ENCODE measurements at places on chromosomes 11 and 22.

DNA sequence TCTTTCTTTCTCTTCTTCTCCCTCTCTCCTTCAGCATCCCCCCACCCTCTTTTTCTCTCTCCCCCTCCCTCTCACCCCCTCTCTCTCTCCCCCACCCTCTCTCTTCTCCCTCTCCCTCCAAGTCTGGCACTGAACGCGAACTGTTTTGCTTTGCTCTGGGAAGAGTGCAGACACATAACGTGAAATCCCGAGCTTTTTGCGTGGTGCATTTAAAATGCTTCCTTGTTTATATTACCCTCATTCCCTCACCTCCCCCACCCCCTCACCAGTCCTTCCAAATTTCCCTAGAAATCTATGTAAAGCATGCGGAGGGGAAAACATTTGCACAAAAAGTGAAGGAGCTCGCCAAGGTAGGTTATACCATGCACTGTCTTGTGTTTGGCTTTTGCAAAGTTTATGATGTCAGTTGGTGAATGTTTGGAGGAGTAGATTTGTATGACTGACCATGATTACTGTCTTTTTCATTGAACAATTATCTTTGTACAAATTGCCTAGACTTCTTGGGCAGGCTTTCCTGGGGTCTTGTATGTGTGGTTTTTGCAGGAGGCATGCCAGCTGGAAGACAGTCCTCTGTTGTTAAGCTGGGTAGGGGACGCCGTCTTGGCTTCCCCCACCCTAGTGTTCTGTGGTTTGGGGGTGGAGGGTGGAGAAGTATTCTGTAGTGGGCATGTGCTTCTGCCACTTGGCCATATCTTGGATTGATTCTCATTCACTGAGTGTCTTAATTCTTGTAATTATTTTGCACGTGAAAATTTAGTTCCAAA, 123.7 kb upstream of the HSD17B12 start:
- DNase-seq, result no peak

- no peak for DNase-seq
These were observed 580.8 kb downstream of the NELL1 start for GRCh38 chr11:21250196-21250595.

DNA sequence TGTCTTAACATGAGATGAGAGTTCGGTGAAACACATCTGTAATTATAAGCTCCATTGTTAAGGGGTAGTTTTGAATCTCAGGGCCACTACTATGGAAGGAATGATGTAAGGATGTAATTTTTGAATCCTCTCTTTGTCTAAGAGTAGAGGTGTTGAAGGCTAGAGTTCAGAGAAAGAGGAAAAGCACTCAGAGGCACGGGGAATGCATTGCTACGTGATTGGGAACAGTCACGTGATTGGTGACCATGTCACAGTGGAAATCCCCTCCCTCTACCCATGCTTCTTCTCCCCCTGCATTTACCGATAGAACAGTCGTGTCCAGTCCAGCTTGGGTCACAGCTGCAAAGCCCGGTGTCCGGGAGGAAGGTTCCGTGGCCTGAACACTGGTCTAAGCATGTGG, 230.3 kb upstream of the NARS2 start:
- DNase-seq, result no peak

- DNase-seq, result no peak
These were observed 19.3 kb downstream of the GTPBP1 start for GRCh38 chr22:38724926-38725571.

- DNase-seq, result no peak
These were observed 43.2 kb downstream of the PANX1 start for GRCh38 chr11:94171693-94172440.

DNA sequence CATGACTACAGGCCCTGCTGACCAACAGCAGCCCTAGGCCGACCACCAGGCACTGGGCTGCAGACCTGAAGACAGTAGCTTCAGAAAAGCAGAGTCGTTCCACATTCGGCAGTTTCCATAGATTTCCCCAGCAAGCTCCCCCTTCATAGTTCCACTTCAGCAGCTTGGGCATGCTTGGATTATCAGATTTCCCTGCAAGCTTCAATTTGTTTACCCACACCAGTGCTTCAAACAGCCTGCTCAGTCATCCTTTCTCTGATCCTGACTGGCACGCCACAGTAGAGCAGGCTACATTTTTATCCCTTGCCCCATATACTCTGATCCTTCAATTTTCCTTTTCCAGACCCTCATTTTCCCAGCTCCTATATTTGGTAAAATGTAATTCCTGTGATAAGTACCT, 51.1 kb upstream of the CFAP300 start:
- no peak for DNase-seq

GRCh38 chr11:35036639-35037038, 102.3 kb upstream of the CD44 start:
- no peak for DNase-seq

Data from activated CD4-positive, CD25-positive, alpha-beta regulatory T cell treated with anti-CD3 and anti-CD28 coated beads, Interleukin-2, amount 50 U/mL, for 16 hours (primary cell).